Ovary (tissue), 10 donors: ENCODE measurements at places on chromosomes 2 and 18.

DNA sequence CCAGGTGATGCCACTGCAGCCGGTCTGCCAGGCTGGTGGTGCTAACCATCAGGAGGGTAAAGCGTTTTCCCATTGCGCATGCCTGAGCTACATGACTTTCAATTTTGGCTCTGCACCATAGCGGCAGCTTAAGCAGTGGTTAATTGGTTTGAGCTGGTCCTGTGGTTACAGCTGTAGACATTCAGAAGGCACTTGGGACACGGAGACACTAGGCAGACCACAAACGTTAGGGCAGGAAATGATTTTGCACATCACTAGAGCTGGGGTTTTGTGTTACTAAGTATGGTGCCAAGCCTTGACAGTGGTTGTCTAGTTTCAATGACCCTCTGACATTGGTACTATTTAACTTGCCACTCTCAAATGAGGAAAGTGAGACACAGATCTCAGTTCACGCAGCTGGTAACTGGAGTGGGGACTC is 28.9 kb upstream of the CNOT11 start:
- DNase-seq = no peak

DNA sequence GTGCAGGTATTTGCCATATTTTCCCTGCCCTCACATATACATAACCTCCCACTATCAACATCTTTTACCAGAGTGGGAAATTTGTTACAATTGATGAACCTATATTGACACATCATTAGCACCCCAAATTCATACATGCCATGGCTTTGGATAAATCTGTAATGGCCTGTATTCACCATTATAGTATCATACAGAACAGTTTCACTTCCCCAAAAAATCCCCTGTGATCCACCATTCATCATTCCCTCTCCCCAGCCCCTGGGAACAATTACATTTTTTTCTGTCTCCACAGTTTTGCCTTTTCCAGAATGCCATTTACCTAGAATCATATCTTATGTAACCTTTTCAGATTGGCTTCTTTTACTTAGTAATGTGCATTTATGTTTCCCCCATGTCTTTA is 494.5 kb downstream of the RNF144A start:
- DNase-seq = no peak

- no peak for DNase-seq
Measured at GRCh38 chr2:32941944-32942690, 4.6 kb upstream of the LTBP1 start.

- no peak for DNase-seq
Measured at GRCh38 chr2:163175294-163175693, 336.7 kb upstream of the KCNH7 start.

DNA sequence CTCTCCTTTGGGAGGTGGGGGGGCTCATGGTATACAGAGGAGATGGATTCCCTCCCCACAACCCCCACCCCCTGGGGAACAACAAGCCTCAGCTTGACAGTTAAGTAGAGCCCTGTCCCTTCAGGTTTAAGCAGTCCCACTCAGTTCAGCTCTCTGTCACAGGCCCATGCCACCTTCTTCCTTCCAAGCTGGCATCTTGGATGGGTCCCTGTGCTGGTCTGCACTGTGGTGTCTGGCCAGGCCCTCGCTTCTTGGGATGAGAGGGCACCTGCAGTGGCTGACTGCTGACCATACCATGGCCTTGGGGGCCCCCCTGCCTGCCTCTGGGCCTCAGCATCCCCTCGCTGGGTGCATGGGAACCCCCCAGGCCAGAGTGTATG is 20.4 kb upstream of the GPR17 start:
- no peak for DNase-seq

GRCh38 chr2:156322686-156323231 is 9.8 kb downstream of the NR4A2 start:
- no peak for DNase-seq

- no peak for DNase-seq
Measured at GRCh38 chr2:109353806-109354745, 225.1 kb downstream of the SH3RF3 start.

DNA sequence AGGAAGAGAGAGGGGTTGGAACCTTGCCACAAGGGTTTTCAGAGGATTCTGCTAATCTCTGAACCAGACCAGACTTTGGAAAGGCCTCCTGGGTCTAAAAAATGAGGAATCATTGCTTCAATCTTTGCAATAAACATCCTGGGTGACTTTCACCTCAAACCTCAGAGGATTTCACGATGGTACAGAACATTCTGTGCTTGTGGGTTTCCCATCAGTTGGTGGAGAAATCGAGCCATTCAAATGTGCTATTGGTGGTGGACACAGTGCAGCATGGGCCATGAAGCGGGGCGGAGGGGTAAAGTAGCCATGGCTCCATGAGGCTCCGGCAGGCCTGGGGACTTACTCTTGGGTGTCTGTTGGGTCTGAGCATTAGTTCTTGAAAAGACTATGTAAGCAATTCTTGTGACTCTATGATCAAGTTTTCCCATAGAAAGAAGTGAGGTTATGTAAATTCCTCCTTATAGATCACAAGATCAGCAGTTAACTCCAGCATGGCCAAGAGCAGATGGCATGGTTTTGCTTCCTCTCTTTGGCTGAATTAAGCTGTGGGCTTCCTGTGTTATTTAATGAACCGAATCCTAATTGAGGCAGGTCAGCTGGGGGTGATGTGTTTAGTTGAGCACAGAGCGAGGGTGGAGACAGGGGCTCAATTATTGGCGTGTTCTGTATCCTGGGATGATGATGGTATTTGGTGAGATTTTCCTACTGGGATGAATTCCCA is 1.9 kb upstream of the IL1R2 start:
- DNase-seq = no peak

DNA sequence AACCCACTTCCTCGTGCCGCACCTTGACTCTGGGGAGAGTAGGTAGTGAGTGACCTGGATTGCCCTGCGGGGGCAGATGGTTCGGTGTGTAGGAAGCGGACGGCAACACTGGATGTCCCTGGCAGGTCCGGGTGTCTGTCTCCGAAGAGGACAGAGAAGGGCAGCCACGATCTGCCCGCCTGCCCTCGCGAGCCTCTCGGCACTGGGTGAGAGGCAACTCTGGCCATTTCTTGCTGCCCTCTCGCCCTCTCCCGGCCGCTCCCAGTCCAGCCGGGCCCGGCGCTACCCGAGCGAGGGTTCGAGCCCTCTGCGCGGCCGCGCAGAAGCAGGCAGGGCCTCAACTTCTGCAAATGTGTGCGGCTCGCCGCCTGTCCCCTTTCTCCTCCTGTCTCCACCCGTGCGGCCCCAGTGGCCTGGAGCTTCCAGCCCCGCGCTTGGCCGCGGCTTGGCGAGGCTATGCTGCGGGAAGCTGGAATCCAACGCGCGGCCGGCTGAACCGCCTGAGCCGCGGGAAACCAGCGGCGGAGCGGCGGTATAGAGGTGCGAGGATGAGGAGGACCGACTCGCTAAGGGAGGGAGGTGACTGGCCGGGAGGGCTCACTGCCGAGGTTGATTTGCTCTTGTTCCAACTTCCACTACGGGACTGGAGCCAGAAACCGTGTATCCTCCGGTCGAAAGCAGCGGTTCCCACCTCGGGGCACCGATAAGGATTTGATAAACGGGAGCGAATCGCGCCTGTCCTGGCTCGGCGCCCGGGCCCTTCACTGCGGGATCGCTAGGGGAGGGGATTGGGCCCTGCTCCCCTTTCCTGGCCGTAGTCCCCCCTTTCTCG is 1.5 kb downstream of the EPAS1 start:
- peak; percentile 78 for DNase-seq

- DNase-seq = no peak
Measured at GRCh38 chr2:1936427-1936980, 192.2 kb upstream of the PXDN start.

- DNase-seq = no peak
Measured at GRCh38 chr2:6310256-6311215, 555.2 kb downstream of the CMPK2 start.

DNA sequence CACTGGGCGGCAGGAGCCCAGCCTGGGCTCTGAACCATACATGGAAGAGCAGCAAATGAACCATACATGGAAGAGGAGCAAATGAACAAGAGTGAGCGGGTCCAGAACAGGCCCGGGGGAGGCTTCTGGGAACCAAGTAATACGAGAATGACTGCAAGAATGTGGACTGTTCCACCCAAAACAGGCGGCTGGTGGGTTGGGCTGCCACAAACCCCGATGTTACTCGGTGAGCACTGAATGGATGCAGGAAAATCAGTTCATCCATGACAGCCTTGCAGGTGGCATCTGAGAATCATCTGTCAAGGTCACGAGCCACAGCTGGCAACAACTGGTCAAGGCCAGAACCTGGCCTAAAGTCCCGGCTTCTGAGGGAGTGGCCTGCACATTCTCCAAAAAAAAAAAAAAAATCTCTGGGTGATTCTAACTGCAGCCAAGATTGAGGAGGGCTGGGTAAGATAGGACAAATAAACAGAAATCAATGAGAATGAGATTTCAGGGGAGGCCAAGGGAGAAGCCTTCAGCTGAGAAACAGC is 106.1 kb downstream of the ZNF516 start:
- DNase-seq = peak; percentile 68

- DNase-seq = no peak
Measured at GRCh38 chr2:2877427-2877826, 500.2 kb downstream of the EIPR1 start.

GRCh38 chr2:233115741-233116140 is 55.6 kb downstream of the INPP5D start:
- DNase-seq = no peak

DNA sequence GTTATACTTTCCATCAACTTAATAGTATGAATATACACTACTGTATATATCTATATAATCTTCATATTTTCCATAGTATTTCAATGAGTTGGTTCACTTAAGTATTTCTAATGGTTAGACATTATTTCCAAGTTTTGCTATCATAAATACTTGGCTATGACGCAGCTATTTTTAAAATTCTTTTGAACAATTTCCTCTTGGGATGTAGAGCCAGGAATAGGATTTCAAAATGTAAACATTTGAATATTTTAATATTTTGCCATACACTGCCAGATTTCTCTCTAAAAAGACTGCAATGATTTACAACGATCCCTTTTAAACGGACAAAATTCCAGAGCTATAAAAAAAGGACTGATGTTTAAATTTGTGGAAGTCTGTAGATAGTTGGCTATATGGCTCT is 95.6 kb downstream of the NUP35 start:
- no peak for DNase-seq

DNA sequence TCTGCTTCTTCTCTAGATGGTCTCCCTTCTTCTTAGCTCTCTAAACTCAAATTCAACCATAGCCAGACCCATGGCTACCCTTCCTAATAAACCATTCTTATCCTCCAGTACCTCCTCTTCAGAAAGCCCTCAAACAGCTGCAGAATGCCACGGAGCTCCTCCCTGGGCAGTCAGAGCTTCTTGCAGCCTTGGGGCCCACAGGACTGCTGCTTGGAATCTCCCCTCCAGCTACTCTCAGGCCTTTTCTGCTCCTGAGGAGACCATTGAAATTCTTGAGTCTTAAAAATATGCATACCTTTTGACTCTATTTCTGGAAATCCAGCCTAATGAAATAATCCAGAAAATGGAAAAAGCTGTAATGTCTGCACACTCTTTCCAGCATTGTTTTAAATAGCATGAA is 30.7 kb downstream of the EFR3B start:
- DNase-seq = no peak

DNA sequence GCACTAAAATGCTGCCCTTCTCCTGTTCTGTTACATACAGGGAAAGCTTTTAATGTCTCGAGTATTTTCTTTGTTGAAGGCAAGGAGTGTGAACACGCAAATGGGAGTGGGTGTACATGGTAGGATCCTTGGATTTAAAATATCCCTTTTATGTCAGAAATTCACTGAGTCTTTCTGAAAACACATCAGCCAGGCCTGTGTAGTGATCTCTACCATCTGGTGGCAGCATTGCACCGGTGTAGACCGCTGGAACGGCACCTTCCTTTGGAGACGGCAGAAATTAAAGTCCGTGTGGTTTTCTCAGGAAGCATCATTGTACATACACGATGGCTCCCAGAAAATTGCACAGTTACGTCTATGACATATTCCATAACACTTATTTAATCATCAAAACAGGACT is 515.8 kb downstream of the GALR1 start:
- no peak for DNase-seq

GRCh38 chr18:75784390-75784789 is 356.9 kb upstream of the SMIM21 start:
- DNase-seq = no peak

DNA sequence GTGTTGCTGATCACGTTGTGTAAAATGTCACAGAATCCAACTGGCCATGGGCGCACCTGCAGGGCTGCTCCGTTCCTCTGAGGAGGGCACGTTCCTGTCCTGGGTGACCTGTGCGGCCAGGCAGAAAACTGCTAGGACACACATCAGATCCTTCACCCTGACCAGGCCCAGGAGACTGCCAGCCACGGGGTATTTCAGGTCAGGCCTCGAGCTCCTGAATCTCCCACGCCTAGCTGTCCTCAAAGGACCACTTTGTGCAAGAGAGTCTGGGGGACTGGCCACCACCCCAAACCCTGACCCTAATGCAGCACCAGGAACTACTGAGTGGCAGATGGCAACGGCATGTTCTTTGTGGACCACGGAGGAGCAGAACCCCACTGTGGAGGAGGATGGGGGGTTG is 11.1 kb downstream of the PRLH start:
- no peak for DNase-seq

DNA sequence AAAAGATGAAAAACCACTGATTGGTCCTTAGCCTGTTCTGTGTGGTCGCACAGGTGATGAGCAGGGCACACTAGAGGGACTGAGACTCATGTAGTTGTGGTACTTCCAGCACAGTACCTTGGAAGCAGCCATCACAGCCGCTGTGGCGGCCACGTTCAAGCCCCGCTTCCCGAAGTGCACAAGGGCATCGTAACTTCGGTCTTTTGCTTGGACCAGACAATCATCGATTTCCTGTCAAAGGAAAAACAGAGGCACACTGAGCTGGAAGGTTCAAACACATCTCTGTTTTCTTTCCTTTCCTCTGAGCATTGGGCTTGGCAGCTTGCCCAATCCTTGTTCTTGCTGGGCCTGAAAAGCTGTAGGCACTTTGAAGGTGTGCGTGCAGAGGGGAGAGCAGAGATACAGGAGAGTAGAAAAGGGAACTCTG is 52.6 kb downstream of the MRPL35 start:
- DNase-seq = no peak

DNA sequence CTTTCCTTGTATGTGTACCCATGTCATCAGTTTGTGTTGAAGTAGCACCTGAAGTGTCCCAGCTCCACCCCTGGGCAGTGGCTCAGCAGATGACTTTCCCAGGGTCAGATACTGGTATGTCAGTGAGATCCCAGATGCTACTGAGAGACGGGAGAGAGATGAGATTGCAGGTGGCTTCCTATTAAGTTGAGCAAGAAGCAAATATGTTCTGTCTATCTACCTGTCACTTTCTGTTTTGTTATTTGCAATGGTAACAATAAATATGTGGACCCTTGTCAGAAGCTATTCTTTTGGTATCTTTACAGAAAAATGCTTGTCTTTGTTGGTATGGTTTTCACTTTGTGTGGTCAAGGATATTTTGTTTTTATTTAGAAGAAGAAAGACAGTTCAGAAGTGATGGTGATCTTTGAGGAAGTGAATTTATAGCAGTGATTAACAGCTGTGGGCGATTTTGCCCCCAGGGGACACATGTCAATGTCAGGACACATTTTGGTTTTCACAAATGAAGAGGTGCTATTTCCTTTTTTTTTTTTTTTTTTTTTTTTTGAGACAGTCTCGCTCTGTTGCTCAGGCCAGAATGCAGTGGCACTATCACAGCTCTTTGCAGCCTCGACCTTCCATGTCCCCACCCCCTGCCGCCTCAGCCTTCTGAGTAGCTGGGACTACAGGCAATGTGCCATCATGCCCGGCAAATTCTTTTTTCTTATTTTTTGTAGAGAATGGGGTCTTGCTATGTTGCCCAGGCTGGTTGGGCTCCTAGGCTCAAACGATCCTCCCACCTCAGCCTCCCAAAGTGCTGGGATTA is 21.4 kb downstream of the MGAT5 start:
- DNase-seq = no peak

- DNase-seq = no peak
Measured at GRCh38 chr2:9407363-9407811, 15.9 kb downstream of the ITGB1BP1 start.

GRCh38 chr2:123513351-123513750 is 511.7 kb upstream of the CNTNAP5 start:
- DNase-seq = no peak
